ENCODE measurements at places on chromosomes 5 and 9.

GRCh38 chr5:123505633-123506032, 6.3 kb upstream of the CSNK1G3 start:
- no peak for DNase-seq

DNA sequence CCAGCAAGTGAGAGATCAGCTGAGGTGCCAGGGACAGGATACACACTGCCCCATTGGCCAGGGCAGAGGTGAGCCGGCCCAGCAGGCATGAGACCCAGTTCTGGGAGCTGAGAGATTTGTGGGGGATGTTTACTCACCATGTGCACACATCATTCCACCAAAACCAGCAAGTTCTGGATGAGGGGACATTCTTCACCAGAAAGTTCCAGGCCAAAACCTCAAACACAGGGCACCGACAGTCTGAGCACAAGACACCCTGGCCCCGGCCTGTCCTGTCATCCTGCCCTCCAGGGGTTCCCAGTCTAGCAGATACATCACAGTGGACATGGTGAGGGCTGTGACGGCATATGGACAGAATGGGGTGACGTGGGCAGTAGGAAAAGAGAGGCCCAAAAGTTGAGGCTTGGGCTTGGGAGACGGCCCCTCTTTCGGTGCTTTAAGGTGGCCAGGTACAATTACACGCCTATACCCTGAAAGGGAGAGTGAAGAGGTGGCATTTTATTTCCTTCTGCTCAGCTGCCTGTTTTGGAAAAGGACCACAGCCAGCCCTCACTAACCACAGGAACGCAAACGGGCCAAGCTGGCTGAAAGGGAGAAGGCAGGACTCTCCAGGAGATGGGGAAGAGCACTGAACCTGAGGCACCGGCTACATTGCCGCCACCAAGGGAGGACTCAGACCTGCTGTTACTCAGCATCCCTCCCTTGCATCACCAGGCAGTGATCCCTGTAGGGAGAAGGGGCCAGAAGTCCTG, 64.0 kb downstream of the SHB start:
- no peak for DNase-seq

- DNase-seq = peak; percentile 63
Measured at GRCh38 chr9:69569738-69570451, 102.3 kb downstream of the APBA1 start.

DNA sequence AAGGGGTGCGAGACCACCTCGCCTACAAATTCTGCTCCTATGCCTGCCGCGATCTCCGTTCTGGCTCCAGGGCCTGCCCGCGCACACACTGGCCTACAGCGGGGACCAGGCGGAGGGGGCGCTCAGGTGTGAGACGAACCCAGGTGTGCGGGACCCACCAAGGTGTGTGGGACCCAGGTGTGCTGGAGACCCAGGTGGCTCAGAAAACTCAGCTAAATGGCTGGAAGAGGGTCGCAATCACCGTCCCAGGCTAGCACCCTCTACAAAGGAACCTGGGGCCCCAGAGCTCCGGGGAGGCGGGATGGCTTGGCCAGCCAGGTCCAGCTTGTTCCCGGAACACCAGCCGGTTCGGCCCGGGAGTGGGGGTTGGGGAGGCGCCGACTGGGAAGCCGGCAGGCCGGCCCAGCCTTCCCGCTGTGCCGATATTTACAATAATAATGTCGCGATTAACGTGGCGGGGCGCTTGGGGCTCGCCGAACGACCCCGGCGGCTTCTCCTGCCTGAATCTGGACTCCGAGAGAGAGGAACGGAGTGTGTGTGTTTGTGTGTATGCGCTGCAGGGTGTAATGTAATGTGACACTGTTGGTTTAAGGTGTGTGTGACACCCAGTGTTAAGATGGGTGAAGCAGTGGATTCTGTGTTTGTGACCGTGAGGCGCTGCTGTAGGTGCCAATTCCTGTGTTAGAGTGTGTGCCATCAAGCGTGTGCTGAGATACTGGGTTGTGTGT, 1.4 kb downstream of the PCDH1 start:
- DNase-seq = no peak

DNA sequence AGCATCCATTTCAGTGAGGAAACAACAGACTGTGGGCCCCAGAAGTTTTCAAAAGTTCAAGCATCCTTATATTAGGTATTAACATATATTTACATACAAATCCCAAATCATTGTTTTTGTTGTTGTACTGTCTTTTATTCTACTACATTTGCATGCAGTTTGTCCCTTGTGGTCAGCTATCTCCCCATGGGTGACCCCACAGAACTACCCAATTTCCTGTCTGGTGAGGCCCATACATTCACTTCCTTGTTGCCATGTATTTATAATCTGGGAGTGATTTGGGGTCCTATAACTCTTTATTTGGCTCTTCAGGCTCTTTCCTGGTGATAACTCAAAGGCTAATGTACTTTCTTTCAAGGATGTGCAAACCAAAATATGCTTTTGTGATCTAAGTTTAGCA, 3.3 kb upstream of the CD180 start:
- no peak for DNase-seq

DNA sequence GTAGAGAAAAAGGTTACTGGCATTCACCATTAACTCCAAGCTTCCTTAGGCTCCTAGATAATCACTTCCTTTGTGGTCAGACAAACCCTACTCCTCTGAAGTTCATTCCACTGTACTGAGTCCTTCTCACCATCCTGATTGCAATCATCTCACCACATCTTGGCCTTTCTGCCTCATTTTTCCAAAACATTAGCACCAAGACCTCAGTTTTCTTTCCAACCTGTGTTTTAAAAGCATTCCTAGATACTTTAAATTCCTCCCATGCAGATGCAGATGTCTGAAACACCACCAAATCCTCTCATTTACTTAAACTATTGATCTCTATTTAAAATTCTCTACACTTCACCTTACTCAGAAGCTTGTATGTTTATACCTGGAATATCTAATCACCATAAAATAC, 961.3 kb upstream of the CTNND2 start:
- DNase-seq = no peak

DNA sequence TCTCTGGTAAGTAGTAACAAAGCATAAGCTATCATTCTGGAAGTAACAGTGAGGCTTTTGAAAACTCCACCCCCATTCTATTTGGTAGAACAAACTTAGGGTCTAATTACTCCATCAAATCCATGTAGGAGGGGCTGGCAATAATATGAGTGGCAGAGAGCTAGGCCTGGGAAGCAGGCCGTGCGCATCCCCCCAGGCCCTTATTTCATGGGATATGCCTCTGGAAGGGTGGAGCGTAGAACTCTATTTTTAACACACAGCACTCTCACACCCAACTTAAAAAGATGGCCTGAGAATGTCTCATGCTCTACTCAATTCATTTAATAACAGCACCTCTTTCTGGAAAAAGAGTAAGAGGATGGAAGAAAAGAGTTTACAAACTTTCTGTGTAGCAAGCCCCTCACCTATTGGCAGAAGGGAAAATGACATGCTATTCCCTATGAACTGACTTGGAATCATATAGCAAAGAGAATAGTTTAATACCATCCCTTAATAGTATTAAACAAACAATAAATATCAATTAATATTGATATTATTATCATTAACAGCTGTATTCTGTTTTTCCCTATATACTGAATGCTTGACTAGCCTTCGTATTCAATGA, 233.2 kb downstream of the KCTD16 start:
- DNase-seq = no peak

- no peak for DNase-seq
Measured at GRCh38 chr9:85007748-85008147, 338.2 kb downstream of the NTRK2 start.

- DNase-seq = no peak
Measured at GRCh38 chr9:33919276-33919897, 102.4 kb downstream of the UBE2R2 start.

GRCh38 chr9:34984049-34984448, 5.5 kb upstream of the DNAJB5 start:
- peak; percentile 34 for DNase-seq

GRCh38 chr5:164119806-164120447, 614.5 kb downstream of the MAT2B start:
- DNase-seq = peak; percentile 52

GRCh38 chr9:129841071-129841470, 5.8 kb downstream of the USP20 start:
- no peak for DNase-seq

DNA sequence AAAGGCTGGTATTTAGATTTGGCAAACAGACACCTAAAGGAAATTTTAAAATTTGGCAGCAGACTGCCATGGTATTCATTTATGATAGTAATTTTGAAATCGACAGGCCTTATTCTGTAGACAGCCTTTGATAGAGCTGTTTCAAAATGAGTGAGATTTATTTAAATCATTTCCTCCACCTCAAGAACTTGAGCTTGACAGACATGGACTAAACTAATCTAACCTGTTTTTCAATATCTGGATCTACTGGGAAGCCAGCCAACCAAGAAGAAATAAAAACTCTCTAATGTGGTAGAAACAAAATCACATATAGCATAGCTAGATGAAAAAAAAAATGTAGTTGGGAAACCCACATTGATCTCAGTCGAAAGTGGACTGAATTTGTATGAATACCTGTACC, 56.9 kb upstream of the RASA1 start:
- DNase-seq = no peak

- no peak for DNase-seq
Measured at GRCh38 chr5:157446412-157446935, 13.5 kb upstream of the NIPAL4 start.

DNA sequence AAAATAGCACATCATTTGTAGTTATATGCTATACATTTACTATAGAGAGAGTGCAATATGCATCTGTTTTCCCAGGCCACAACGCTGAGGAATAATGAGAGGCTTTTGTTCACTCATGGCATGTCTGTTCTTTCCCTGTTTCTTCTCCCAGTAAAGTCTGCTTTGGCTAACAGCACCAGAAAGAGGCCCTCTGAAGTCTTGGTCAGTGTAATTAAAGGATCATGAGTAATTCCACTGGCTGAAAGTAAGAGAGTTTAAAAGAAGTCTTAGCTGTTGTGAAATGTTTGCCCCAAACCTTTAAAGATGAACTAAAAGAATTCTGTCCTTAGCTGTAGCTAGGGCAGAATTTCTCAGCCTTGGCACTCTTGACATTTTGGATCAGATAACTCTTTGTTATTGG, 228.8 kb downstream of the TLE4 start:
- no peak for DNase-seq

- DNase-seq = peak; percentile 31
Measured at GRCh38 chr5:88957013-88957412, 74.0 kb upstream of the MEF2C start.

DNA sequence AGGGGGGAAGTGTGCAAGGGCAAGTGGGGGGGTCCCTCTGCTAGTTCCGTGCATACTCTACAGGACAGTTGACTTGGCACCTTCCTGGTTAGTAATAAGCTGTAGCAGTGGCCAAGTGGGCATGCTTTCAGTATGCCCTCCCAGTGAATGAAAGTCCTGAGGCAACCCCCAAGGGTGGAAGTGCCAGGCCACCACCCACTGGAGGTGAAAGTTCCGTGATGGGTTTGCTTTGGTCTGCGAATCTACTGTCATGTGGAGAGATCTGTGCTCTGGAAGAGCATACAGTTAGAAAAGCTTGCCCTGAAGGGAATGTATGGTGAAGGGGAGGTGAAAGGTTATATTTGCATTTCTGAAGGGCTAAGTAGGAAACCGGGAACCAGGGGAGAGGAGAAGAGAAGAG, 10.3 kb downstream of the FXN start:
- DNase-seq = no peak

- DNase-seq = peak; percentile 38
Measured at GRCh38 chr5:95403996-95404395, 12.8 kb downstream of the FAM81B start.

DNA sequence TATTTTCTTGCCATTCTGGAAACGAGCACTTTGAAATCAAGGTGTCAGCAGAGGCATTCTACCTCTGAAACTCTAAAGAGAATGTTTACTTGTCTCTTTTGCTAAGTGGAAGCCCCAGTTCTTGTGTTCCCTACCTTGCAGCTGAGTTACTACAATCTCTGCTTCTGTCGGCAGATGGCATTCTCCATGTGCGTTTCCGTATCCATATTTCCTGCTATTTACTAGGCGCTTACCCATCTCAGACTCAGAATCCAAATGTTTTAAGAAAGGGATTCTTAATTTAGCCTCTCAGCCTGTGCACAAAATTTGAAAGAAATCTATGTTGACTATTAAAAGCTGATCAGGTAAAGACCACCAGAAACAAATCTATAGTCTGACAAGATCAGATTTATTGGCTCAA, 221.3 kb upstream of the FTMT start:
- DNase-seq = peak; percentile 9

GRCh38 chr9:209143-209758, 5.4 kb upstream of the DOCK8 start:
- no peak for DNase-seq

- DNase-seq = no peak
Measured at GRCh38 chr5:152990217-152990616, 500.3 kb upstream of the GRIA1 start.

DNA sequence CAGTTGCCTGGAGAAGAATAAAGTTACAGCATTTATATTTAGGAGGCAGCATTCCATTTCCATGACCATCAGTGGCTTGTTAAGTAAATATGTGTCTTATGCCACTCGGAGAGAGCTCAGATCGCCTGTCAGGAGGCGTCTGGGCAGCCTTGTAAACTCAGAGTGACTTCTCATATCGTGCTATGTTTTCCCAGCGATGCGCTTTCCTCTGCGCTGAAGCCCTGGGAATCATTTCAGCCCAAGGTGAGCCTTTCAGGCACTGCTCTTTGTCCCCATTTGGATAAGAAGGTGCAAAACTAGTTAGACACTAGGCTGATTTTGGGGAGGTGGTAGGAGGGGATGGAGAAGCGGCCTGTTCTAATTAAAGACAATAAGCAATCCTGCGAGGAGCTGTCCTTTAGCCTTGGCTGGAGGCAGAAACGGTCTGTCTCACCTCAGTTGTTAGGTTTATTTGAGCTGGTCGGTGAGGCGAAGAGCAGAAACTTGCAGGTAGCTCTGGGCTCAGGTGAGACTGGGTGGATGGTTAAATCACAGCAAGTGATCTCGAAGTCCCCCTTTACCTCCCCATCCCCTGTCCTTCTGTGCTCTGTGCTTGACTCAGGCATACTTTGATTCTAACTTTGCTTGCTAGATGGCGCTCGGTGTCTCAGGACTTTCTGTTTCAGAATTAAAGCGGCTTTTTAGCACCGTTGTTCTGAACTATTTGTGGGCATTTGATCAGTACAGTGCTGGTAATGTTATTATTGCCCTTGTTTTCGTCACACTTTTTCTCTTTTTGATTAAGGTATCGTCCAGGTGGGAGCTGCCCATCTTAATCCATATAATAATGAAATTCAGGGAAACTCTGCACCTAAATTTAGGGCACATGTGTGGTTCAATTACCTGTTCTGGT, 24.6 kb downstream of the NR2F1 start:
- DNase-seq = peak; percentile 82

- no peak for DNase-seq
Measured at GRCh38 chr9:27423915-27424710, 100.0 kb upstream of the IFNK start.

DNA sequence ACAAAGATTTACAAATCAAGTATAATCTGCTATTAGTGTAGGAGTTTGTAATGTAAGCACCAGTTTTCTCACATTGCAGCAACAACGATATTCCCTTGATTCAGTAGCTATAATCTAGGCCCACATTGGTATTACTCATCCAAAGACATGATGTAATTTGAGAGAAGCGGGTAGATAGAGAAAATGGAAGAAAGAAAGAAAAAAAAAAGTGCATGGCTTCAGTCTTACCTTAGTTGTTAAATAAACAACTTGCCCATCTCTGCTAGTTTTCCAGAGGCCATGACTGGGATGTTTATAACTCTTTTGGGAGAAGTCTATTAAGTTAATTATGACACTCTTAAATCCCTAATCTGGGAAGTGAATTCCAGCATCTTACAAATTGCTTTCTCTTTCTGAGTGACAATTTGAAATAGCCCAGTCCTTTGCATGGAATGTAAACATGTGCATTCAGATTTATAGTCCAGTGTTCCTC, 2.8 kb downstream of the MELK start:
- peak; percentile 60 for DNase-seq
